DMS 273 treated with DMSO at 0.1 percent for 48 hours (cell line): ENCODE measurements at places on chromosomes 16 and 17.

GRCh38 chr17:51341457-51341856, 81.1 kb downstream of the UTP18 start:
- DNase-seq, result no peak

GRCh38 chr16:88382491-88383400, at the start of gene ZNF469:
ZNF469 (plus strand) TSS chr16:88382959; CDS start chr16:88427471, 44,512 bp downstream.
- no peak for DNase-seq

DNA sequence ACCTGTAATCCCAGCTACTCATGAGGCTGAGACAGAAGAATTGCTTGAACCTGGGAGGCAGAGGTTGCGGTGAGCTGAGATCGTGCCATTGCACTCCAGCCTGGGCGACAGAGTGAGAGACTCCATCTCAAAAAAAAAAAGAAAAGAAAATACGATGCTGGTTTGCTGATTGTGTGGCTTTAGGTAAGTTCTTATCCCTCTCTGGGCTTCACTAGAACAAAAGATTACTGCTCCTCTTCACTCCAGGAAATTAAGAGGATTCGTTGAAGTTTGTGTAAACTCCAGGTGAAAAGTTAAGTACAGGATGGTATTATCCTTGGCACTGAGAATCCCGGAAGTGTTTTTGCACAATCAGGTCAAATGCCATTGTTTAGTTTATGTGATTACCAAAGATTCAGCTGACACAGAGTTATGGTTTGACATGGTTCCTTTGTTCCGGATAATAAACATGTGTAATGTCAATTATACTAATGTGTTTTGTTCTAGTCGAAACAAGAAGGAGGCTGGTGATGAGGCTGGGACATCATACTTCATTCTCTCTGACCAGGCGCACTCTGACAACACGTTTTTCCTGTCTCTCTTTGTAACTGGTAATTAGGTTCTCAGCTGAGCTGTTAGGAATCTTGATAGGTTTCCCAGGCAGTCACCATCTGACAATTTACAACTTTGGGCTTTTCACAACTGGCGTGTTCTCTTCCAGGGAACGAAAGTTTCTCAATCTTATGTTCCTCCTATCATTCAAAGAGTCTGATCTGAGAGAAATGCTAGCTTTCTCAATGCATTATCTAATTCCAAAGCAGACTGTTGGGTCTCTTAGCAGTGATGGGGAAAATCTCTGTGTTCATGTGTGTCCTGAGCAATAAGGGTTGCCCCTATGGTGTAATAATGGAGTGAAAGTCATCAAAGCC, 10.8 kb upstream of the TAOK1 start:
- no peak for DNase-seq

DNA sequence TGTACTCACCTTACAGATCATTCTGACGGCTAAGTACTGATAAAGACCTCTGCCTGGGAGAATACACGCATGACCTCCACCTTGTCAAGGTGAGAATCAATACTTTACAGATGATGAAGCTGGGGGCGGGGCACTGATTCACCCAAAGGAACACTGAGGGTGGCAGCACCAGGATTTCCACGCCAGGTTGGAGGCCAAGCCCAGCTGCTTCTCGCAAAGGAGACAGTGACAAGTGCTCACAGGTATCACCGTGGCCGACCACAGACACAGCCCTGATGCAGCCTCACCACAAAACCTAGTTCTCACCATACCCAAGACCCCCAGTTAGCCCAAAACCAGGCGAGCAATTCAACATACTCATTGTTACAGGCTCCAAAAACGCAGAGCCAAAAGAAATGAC, 434.2 kb downstream of the SOX9 start:
- DNase-seq, result no peak

- no peak for DNase-seq
These were observed 13.6 kb downstream of the DRC7 start for GRCh38 chr16:57708168-57708567.
